ENCODE measurements at places on chromosomes 1 and 21.

- no peak for DNase-seq
These were observed 40.5 kb upstream of the H6PD start for GRCh38 chr1:9194024-9194423.

GRCh38 chr1:88150330-88150729 lies 533.7 kb upstream of the PKN2 start:
- DNase-seq, result no peak

- DNase-seq, result no peak
These were observed 18.9 kb downstream of the GPR137B start for GRCh38 chr1:236161230-236161629.

DNA sequence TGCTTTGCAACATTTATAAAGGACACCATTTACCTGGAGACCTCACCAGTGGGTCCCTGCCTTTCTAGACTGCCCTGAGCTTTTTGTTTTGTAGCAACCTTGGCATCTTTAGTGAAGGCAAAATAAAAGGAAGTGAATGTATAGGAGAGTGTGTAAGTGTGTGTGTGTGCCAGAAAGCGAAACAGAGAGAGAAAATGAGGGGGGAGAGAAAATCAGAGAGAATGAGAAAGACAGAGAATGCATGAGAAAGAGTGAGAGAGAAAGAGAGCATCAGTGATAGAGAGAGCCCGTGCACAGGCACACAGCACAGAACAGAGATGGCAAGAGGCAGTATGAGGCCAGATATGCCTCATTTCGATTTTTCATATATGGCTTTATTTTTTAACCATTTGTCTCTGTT lies 57.5 kb downstream of the HSD3B1 start:
- DNase-seq, result no peak

- DNase-seq, result no peak
These were observed 39.7 kb downstream of the ADARB1 start for GRCh38 chr21:45114072-45114471.

GRCh38 chr1:203031467-203031866 lies 5.2 kb downstream of the PPFIA4 start:
- DNase-seq, result no peak

- no peak for DNase-seq
These were observed 12.8 kb downstream of the PLA2G4A start for GRCh38 chr1:186841599-186841998.

- no peak for DNase-seq
These were observed 35.2 kb downstream of the CFAP57 start for GRCh38 chr1:43207229-43207853.

- DNase-seq, result no peak
These were observed 76.2 kb downstream of the USP1 start for GRCh38 chr1:62513013-62513412.

DNA sequence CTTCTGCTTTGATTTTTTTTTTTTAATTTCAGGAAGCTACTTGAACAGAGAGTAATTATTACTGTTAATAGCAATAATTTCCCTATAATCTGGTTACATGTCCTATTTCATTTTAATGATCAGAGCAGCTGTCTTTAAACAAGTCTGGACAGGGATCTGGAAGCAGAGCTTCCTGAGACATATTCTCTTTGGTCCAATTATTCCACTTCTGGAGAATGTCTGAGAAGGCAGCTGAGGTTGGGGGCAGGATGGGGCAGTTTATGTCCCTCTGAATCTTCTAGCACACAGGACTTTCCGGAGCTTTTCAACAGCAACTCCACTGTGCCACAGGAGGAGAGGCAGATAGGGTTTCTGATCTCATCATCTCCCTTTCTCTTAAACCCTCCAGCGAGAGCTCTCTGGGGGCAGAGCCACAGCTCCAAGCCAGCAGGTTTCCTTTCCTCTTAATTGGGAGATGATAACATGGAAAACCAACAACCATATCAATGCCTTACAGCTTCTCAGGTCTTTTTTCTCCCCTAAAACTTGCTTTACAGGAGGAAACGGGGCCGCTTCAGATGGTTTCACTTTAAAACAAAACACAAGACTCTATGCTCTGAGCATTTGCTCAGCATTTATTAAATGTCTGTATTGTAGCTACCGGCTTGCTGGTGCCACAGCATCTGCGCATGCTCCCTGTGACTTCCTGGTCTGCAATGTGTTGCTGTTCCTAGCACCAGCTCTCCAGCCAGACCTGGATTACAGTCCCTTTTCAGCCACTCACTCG lies 425.7 kb upstream of the USP24 start:
- peak; percentile 22 for DNase-seq

DNA sequence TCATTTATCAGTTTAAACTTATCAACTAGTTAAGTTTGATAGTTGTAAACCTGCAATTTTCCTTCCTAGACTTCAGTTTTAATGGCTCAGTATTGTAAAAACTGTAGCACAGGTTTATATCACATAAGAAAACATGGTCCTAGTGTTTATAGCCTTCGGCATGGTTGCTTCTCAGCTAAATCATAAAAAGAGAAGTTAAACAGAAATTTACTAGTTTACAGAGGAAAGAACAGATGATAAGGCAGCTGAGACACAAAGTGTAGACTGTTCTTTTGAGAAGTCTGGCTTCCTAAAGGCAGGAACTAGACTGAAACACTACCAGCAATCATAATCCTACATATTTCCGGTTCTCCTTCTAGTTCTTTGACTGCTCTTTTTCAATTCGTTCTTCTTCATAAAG lies 39.8 kb downstream of the WNT2B start:
- DNase-seq, result no peak

DNA sequence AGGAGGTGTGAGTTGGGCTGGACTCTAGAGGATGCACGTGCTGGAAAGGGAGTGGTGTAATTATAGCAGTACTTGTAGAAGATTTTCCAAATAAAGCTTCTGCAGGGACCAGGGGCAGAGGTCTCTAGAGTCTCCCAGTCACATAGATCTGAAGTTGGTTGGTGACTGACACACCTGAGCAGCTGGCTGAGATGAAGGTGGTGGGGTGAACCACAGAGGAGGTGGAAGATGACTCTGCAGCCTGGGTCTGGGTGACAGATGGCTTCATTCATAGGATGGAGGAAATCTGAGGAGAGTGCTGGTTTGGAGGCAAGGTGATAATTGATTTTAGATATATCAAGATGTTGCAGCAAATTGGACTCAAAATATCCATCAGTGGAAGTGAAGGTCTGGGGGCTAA lies 178.9 kb upstream of the IVNS1ABP start:
- DNase-seq, result no peak

GRCh38 chr1:203328714-203329122 lies 22.2 kb downstream of the FMOD start:
- DNase-seq, result peak; percentile 79

DNA sequence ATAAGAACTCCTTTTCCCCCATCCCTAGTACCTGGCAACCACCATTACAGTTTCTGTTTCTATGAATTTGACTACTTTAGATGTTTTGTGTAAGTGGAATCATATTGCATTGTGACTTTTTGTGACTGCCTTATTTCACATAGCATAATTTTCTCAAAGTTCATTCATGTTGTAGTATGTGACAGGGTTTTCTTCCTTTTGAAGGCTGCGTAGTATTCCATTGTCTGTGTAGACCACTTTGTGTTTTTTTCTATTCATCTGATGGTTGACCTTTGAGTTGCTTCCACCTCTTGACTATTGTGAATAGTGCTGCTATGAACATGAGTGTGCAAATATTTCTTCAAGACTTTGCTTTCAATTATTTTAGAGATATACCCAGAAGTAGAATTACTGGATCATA lies 225.8 kb upstream of the L1TD1 start:
- DNase-seq, result no peak

DNA sequence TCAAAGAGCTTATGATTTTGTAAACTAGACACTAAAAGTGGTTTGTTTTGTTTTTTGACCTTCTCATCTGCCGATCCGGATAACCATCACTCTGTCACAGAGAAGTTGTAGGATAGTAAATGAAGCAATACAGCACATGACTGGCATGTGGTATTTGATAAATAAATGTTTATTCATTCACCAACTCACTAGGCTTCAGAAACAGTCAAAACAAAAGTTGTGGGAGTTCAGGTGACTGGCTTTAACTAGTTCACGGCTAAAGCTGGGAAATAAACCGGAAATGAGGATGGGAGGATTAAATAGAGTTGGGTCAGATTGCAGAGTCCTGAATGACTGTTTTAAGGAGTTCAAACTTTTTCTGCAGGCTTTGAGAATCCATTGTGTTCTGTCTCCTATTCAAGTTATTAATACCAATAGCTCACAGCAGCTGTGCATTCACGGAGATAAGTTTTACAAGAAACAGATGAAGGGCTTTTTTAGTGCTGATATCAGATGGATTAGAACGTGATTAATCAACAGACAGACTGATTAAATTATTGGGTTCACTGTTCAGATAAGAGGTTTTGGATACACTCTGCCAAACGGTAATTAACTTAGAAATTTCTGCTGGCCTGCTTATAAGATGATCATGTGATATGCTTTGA lies 463.3 kb downstream of the DPYD start:
- DNase-seq, result no peak

DNA sequence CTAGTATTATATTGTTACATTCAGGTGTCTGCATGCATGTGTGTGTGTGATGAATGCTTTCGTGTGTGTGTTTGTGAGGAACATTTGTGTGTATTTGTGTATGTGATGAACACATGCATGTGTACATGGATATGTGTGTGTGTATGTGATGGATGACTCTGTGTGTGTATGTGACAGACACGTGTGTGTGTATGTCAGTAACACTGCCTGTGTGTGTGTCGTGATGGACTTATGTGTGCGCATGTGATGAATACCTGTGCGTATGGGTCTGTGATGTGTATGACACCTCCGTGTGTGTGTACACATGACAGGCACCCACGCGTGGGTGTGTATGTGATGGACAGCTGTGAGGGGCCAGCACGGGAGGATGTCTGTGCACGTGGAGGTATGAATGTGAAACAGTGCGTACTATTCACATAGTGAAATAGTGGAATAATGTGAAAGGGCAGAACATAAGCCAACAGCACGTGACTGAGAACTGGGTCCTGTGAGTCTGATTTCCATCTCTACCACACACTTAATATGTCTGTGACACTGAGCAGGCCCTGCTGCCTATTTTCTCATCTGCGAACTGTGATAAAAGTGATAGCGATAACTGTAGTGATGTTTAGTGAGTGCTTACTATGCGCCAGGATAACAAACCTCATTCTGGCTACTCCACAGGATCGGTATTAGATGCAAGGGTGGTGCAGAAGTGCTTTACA lies 41.8 kb upstream of the CSF3R start:
- DNase-seq, result no peak

DNA sequence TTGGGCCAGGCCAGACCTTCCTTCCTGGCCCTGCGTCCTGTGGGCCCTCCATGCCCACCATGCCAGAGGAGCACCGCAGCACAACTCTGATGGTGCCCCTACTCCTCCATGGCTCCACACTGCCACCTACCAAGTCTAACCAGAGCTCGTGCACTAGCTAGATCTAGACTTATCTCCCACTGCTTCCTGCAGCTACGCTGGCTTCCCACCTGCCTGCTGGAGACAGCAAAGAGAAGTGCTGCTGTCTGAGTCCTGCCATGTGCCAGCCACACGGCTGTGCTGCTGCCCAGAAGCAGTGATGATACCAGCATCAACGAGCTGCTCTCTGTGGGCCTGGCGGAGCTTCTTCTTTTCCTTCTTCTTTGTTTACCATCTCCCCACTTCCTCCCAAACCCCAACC lies 4.5 kb downstream of the GUCA2B start:
- no peak for DNase-seq

DNA sequence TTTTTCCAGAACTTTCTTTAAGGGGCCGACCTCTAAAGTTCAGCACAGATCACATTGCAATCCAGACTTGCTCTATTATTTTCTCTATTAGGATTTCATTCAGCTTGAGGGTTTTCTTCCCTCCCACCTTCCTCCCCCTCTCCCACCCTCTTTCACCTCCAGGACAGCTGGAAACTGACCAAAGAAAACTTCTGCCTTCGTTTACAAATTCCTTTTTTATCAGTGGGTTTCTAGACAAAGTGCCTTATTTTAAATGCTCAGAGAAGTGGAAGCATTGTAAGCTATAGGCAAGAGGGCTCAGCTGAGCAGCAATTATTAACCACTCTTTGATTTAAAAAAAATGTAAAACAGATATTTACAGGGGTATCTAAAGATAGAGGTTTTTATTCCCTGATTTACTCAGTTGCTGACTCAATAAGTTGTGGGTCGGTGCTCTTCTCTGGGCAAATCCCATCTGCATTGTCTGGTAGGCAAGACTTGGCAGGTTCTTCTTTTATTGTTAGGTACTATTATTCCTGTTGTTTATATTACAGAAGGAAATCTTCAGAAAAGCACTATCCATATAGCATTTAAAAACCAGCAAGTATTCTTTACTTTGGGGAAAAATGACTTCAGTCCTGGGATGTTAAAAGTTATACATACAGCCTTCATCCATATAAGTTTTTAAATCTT lies 277.0 kb upstream of the C1orf105 start:
- no peak for DNase-seq

GRCh38 chr1:22077728-22078127 lies 25.2 kb downstream of the CDC42 start:
- DNase-seq, result no peak

- DNase-seq, result no peak
These were observed 48.7 kb downstream of the TNN start for GRCh38 chr1:175116210-175116798.

DNA sequence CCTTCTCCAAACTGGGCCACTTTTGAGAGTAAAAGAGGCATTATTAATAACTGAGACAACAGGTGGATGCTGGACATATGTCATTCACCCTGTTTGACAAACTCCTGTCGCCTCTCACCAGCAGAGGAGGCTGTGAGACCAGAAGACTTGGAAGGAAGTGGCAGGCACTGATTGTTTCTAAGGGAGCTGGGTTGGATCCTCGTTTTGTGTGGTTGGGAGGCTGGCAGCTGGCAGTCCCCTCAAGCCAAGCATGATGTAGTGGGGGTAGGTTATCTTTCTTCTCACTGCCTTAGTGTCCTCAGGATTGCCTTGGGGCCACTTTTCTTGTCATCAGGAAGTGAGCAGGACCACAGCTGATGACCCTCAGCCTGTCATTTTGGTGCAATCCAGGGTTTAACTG lies 86.5 kb upstream of the KCNJ15 start:
- no peak for DNase-seq

DNA sequence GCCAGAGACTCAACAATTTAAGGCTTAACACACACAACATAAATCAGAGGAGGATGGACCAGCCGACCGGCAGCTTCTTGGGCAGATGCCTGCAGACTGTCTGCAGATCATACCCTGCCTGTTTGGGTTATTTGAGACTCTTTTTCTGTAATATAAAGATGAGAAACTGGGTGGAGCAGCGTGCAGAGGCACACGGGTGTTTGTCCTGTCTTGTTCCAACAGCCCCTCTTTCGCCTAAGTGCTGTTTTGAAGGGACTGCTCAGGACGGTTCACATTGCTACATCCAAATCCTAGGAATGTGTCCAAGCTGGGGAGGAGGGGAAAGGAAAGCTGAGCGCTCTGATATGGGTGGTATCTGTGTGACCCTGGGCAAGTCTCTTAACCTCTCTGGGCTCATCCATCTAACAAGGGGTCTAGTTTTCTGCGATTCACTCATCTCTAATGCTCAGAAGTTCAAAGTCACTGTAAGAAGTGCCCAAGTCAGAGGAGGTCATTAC lies 149.9 kb downstream of the CLIC6 start:
- DNase-seq, result no peak
